ENCODE measurements at places on chromosomes 11 and 22. TPM values are rescaled to one million over a fixed set of nuclear protein-coding genes. Genes with fewer than 3 reads are reported as not detected.

The WBP2NL gene
- total RNA-seq = 1.1 TPM

The STARD10 gene
- total RNA-seq = 54.2 TPM

The SCUBE1 gene
- total RNA-seq = 0.30 TPM

The SYT7 gene
- 17.6 TPM for total RNA-seq

The OR2AG1 gene
- total RNA-seq = not detected

The WNT11 gene
- total RNA-seq = 13.1 TPM

The ENTHD1 gene
- not detected for total RNA-seq

The TEAD1 gene
- total RNA-seq = 161 TPM

The RASGRP2 gene
- 34.0 TPM for total RNA-seq

The MGAT3 gene
- total RNA-seq = 5.6 TPM

The P2RY2 gene
- total RNA-seq = 10.2 TPM

The CEND1 gene
- 0.54 TPM for total RNA-seq

The CYTH4 gene
- 4.3 TPM for total RNA-seq

The TANGO2 gene
- total RNA-seq = 95.0 TPM

The SF3A1 gene
- total RNA-seq = 122 TPM

The LMF2 gene
- 22.0 TPM for total RNA-seq

The BDNF gene
- total RNA-seq = 4.6 TPM

The C11orf52 gene
- total RNA-seq = 1.9 TPM

The SLCO2B1 gene
- 19.7 TPM for total RNA-seq

The RIMBP3C gene
- total RNA-seq = not detected

The KCNJ5 gene
- 3.3 TPM for total RNA-seq

The DENND5A gene
- total RNA-seq = 104 TPM

The SDHD gene
- total RNA-seq = 314 TPM

The TCN1 gene
- not detected for total RNA-seq

The CHST1 gene
- total RNA-seq = 5.1 TPM

The SCGB2A2 gene
- not detected for total RNA-seq

The OR6M1 gene
- total RNA-seq = not detected

The APOA5 gene
- not detected for total RNA-seq

The SCGB1D4 gene
- not detected for total RNA-seq

The IGLL1 gene
- total RNA-seq = not detected

The KLHDC7B gene
- not detected for total RNA-seq

The E2F8 gene
- 6.6 TPM for total RNA-seq

The EPS8L2 gene
- 1.5 TPM for total RNA-seq

The PIK3IP1 gene
- 34.5 TPM for total RNA-seq

The MS4A2 gene
- total RNA-seq = 0.05 TPM

The PANX2 gene
- not detected for total RNA-seq

The SLC5A1 gene
- total RNA-seq = 66.2 TPM

The PHETA2 gene
- 5.3 TPM for total RNA-seq

The SAA2 gene
- total RNA-seq = not detected

The MRPL48 gene
- total RNA-seq = 39.4 TPM

The RASSF10 gene
- total RNA-seq = 0.14 TPM

The PATE4 gene
- total RNA-seq = not detected

The PPP1CA gene
- 148 TPM for total RNA-seq

The KCNQ1OT1 gene
- 0.33 TPM for total RNA-seq

The NXPE4 gene
- total RNA-seq = not detected

The OR51I1 gene
- total RNA-seq = not detected

The FOSL1 gene
- total RNA-seq = 6.4 TPM

The SLC37A2 gene
- total RNA-seq = 3.3 TPM

The FAM180B gene
- not detected for total RNA-seq

The GTF2H1 gene
- 31.3 TPM for total RNA-seq

The SLC6A5 gene
- total RNA-seq = not detected

The SYTL2 gene
- 3.1 TPM for total RNA-seq

The GGT1 gene
- total RNA-seq = 1.3 TPM

The MMP20 gene
- not detected for total RNA-seq

The CREBZF gene
- total RNA-seq = 11.8 TPM

The STIP1 gene
- total RNA-seq = 86.8 TPM

The LYVE1 gene
- total RNA-seq = 38.7 TPM

Measured in heart left ventricle (tissue), 16 donors.